ENCODE measurements at places on chromosomes 11 and 22. TPM values are rescaled to one million over a fixed set of nuclear protein-coding genes. Genes with fewer than 3 reads are reported as not detected.

The SLN gene
- total RNA-seq = not detected

The PARVG gene
- 75.6 TPM for total RNA-seq

The HPX gene
- total RNA-seq = 0.50 TPM

The TMEM184B gene
- 34.8 TPM for total RNA-seq

The F2 gene
- 0.11 TPM for total RNA-seq

- H3K36me3 ChIP-seq = peaks cover 10% of the 10 kb centered on the region
- DNase-seq = no peak
- H3K27ac ChIP-seq = peak overlapping the region; percentile 49
Observed at GRCh38 chr22:35344956-35345690, 35.8 kb upstream of the HMOX1 start.

DNA sequence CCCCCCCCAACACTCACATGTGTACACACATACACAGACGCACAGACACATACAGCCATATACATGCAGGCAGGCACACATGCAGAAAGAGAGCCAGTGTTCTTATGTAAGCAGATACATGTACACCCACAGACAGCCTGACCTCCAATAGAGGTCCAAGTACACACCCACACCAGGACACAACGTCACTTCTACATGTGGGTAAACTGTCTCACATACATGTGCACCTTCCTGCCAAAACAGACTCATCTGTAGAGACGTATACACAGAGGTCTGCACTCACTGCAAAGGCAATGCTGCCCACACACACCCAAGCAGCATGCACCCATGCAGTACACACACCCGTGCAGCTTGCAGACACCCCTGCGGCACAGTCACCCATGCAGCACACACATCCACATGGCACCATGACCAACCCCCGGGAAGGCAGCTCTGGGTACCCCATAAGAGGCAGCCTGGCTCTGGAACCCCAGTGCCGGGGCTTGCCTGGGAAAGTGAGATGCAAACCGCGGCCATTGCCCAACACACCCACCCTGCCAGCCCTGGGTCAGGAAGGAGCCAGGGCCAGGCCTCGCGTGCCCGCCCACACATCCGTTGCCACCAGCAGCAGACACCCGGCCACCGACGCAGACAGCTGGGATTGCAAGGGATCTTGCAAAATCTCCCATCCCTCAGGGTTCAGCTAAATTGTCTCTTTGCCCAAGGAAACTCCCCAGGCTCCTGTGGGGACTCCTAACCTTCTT lies 10.1 kb downstream of the CASTOR1 start:
- no peaks in the 10 kb centered on the region for H3K27me3 ChIP-seq
- peaks cover 22% of the 10 kb centered on the region for H3K36me3 ChIP-seq
- no peak for DNase-seq
- no peak overlapping the region for H3K4me3 ChIP-seq

- H3K4me3 ChIP-seq = peak overlapping the region; percentile 87
- no peak for DNase-seq
- H3K36me3 ChIP-seq = no peaks in the 10 kb centered on the region
- no peaks in the 10 kb centered on the region for H3K27me3 ChIP-seq
Observed at GRCh38 chr11:95149651-95150364, 60.2 kb downstream of the ENDOD1 start.

- peaks cover 4% of the 10 kb centered on the region for H3K4me1 ChIP-seq
- H3K4me3 ChIP-seq = no peak overlapping the region
- DNase-seq = no peak
- no peaks in the 10 kb centered on the region for H3K36me3 ChIP-seq
Observed at GRCh38 chr11:109275931-109276330, 146.1 kb upstream of the C11orf87 start.

- H3K27me3 ChIP-seq = peaks cover 3% of the 10 kb centered on the region
- H3K4me3 ChIP-seq = no peak overlapping the region
- no peak for DNase-seq
- peaks cover 4% of the 10 kb centered on the region for H3K4me1 ChIP-seq
- no peak overlapping the region for H3K27ac ChIP-seq
Observed at GRCh38 chr11:2293531-2293971, 8.2 kb downstream of the C11orf21 start.

DNA sequence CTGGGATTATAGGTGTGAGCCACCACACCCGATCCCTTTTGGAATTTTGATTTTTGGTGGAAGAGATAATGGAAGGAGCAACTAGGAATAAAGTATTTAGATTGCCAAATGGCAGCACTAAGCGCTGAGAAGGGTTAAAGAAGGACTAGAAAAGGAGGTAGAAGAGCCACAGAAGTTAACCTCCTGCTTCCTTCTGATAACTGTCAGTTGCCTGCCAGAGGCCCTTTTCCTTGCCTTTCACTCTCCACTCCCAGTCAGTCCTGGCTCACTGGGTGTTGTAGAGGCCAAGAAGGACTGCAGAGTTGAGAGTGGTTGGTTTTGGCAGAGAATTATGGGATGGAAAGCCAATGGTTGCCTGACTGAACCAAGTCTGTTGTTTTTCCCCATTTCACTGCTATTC lies 19.3 kb downstream of the ZC3H12C start:
- H3K4me1 ChIP-seq = no peaks in the 10 kb centered on the region
- no peak overlapping the region for H3K27ac ChIP-seq
- peaks cover 5% of the 10 kb centered on the region for H3K27me3 ChIP-seq
- H3K4me3 ChIP-seq = no peak overlapping the region
- peaks cover 15% of the 10 kb centered on the region for H3K36me3 ChIP-seq
- no peak for DNase-seq

GRCh38 chr11:87081358-87081757 lies 43.6 kb downstream of the TMEM135 start:
- DNase-seq = no peak
- H3K27me3 ChIP-seq = no peaks in the 10 kb centered on the region
- peak overlapping the region; percentile 75 for H3K4me3 ChIP-seq

- H3K36me3 ChIP-seq = no peaks in the 10 kb centered on the region
- no peaks in the 10 kb centered on the region for H3K4me1 ChIP-seq
- no peak overlapping the region for H3K27ac ChIP-seq
- H3K27me3 ChIP-seq = no peaks in the 10 kb centered on the region
- DNase-seq = no peak
Observed at GRCh38 chr11:92506809-92507336, 282.3 kb downstream of the FAT3 start.

GRCh38 chr11:32899438-32899837 lies 6.8 kb downstream of the QSER1 start:
- H3K27ac ChIP-seq = no peak overlapping the region
- no peaks in the 10 kb centered on the region for H3K27me3 ChIP-seq
- DNase-seq = no peak
- peaks cover 24% of the 10 kb centered on the region for H3K4me1 ChIP-seq

- peaks cover 83% of the 10 kb centered on the region for H3K4me1 ChIP-seq
- peak overlapping the region; percentile 89 for H3K27ac ChIP-seq
- peak overlapping the region; percentile 17 for H3K4me3 ChIP-seq
- peaks cover 40% of the 10 kb centered on the region for H3K36me3 ChIP-seq
- no peaks in the 10 kb centered on the region for H3K27me3 ChIP-seq
- DNase-seq = no peak
Observed at GRCh38 chr11:128297091-128297651, 290.2 kb downstream of the ETS1 start.

DNA sequence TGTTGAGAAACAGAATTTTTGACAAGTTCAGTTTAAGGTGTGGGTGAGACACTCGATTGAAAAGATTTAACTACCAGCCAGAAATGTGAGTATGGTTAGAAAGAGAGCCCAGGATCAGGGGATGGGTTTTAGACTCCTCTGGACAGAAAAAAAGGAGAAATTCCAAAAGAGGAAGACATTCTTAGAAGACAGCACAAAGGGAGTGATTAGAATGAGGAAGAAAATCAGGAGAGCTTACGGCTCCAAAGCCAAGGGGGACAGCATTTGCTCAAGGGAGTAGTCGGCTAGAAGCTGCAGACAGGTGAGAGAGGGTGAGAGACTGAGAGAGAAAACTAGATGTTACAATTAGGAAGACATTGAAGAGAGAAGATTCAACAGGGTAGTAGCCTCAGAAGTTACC lies 166.1 kb downstream of the ADAMTS15 start:
- H3K36me3 ChIP-seq = no peaks in the 10 kb centered on the region
- H3K4me1 ChIP-seq = no peaks in the 10 kb centered on the region
- peaks cover 4% of the 10 kb centered on the region for H3K27me3 ChIP-seq
- H3K4me3 ChIP-seq = no peak overlapping the region
- H3K27ac ChIP-seq = no peak overlapping the region

GRCh38 chr11:68314203-68315170 lies 2.1 kb downstream of the LRP5 start:
- H3K4me3 ChIP-seq = peak overlapping the region; percentile 84
- H3K27me3 ChIP-seq = peaks cover 26% of the 10 kb centered on the region
- peaks cover 25% of the 10 kb centered on the region for H3K4me1 ChIP-seq
- no peaks in the 10 kb centered on the region for H3K36me3 ChIP-seq
- DNase-seq = no peak
- no peak overlapping the region for H3K27ac ChIP-seq

DNA sequence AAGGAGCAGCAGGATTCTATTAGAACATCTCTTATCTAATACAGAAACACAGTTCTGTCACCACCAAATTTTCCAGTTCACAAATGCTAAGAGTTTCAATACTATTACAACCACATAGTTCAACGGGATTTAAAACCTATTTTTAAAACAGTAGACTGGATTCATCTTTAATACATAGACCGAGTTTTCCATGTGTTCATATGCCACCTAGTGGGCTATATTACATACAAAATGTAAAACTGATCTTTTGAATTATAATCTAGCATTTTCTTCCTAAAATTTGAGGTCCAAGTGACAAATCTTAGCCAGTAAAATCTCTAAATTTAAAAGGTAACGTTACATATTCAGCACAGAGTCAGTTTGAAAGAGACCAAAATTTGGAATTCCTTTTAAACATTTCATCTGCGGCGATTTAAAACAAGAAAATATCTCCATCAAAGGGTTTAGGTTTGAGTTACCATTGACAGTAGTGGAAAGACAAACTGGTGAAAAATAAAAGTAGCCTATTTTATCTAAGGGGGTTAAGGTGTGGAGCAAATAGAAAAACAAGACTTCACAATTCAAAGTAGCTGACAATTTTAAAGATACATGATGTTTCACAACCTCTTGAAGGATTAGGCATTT lies 269.3 kb upstream of the MPPED2 start:
- H3K27me3 ChIP-seq = no peaks in the 10 kb centered on the region
- no peaks in the 10 kb centered on the region for H3K36me3 ChIP-seq
- H3K27ac ChIP-seq = no peak overlapping the region
- no peak for DNase-seq
- H3K4me3 ChIP-seq = no peak overlapping the region

- H3K4me3 ChIP-seq = no peak overlapping the region
- no peaks in the 10 kb centered on the region for H3K36me3 ChIP-seq
- no peak overlapping the region for H3K27ac ChIP-seq
- no peak for DNase-seq
- peaks cover 18% of the 10 kb centered on the region for H3K4me1 ChIP-seq
Observed at GRCh38 chr11:9057888-9058287, 33.5 kb downstream of the SCUBE2 start.

DNA sequence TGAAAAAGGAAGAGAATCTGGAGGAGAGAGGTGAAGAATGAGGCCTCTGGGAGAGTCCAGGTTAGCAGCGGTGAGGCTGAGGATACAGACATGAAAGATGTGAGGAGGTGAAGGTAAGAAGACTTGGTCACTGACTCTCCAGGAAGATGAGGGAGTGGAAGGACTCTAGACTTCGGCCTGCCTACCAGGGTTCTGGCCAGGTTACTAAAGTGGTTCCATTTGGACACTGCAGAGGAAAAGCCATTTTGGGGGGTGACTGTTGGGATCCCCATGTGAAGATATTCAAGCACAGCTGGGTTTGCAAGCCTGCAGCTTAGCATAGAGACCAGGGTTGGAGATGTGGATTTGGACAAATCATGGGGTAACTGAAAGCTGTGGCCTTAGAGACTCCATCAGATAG lies 7.8 kb downstream of the DCHS1 start:
- H3K36me3 ChIP-seq = no peaks in the 10 kb centered on the region
- H3K4me1 ChIP-seq = peaks cover 3% of the 10 kb centered on the region
- H3K27ac ChIP-seq = no peak overlapping the region
- no peak for DNase-seq
- no peak overlapping the region for H3K4me3 ChIP-seq
- H3K27me3 ChIP-seq = no peaks in the 10 kb centered on the region

DNA sequence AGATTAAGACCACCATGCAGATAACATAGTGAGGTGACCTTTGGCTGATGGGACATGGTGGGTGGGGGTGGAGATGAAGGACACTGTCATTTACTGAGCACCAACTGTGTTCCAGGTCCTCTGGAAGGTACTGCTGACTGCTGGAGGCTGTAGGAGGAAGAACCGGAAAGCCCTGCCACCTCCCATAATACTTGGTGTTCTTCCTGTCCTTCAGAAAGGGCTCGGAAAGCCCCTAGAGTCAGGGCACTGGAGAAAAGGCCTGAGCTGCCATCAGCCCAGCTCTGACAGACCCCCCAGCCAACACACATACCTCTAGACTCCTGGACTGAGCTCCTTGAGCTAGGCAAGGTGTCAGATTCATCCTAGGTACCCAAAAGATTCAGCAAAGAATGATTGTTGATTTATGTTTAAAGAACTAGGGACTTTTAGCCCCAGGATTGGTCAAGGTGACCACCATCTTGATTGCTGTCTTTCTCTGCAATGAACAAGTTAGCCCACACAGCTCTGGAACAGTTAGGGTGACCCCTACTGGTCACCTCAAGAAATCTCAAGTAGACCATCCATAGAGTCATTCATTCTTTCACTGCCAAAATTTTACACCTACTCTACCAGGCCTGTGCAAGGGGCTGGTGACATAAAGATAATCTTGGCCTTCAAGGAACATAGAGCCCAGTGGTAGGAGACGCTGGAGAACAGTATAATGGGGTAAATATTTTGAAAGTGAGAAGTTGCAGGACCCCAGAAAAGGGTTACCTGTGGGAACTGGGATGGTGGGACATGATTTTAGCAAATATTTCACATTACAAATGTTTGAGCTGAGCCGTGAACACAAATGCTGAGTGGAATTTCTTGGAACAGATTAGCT lies 39.4 kb downstream of the IRAG1 start:
- no peak overlapping the region for H3K27ac ChIP-seq
- DNase-seq = peak; percentile 14
- no peak overlapping the region for H3K4me3 ChIP-seq
- no peaks in the 10 kb centered on the region for H3K36me3 ChIP-seq

GRCh38 chr11:19938169-19938856 lies 222.0 kb downstream of the DBX1 start:
- no peak for DNase-seq
- H3K4me1 ChIP-seq = no peaks in the 10 kb centered on the region
- H3K27ac ChIP-seq = no peak overlapping the region
- no peak overlapping the region for H3K4me3 ChIP-seq
- H3K36me3 ChIP-seq = no peaks in the 10 kb centered on the region

GRCh38 chr11:43367382-43368178 lies 8.9 kb downstream of the TTC17 start:
- no peak for DNase-seq
- no peak overlapping the region for H3K27ac ChIP-seq
- H3K36me3 ChIP-seq = peaks cover 58% of the 10 kb centered on the region
- H3K4me3 ChIP-seq = no peak overlapping the region
- H3K4me1 ChIP-seq = peaks cover 22% of the 10 kb centered on the region

GRCh38 chr11:68351450-68352275 lies 39.3 kb downstream of the LRP5 start:
- no peaks in the 10 kb centered on the region for H3K36me3 ChIP-seq
- no peak overlapping the region for H3K27ac ChIP-seq
- no peak overlapping the region for H3K4me3 ChIP-seq
- DNase-seq = no peak

- no peak overlapping the region for H3K27ac ChIP-seq
- DNase-seq = no peak
- no peaks in the 10 kb centered on the region for H3K27me3 ChIP-seq
- H3K4me1 ChIP-seq = peaks cover 31% of the 10 kb centered on the region
- H3K36me3 ChIP-seq = peaks cover 50% of the 10 kb centered on the region
Observed at GRCh38 chr22:20458530-20459151, 21.0 kb upstream of the SCARF2 start.
